HuH-7.5 (cell line): ENCODE measurements at places on chromosomes 6 and 20.

DNA sequence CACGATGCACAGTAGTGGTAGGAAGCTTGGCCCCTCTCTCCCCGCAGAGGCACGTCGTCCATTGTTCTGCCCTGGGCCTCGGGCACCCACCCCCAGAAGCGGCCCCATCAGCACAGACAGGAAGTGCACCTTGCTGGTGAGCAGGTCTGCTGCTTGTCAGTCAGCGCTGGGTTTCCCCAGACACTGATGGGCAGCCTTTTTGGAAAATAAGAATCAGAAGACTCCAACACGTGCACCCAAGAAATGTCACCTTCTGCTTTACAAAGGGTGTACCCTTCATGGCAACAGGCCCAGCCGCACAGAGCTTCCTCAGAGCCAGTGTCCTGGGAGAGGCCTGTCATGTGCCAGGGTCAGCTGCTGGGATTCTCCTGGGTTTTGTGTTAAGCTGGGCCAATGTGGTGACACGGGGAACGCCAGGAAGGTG, 34.7 kb upstream of the IRF4 start:
- no peak for DNase-seq

DNA sequence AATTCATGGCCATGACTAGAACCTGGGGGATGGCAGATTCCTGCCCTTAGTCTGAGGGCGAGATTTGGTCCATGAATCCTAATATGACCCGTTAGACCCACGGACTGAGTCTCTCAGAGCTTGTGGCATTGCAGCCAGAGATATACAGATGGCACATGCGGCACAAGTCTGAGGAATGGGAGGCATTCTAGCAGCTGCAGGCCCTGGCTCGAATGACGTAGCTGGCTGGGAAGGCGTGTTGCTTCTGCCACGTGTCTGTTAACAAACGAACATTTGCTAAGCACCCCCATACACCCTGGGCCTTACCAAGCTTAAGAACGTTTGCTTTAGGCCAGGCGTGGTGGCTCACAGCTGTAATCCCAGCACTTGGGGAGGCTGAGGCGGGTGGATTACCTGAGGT, 68.0 kb downstream of the CD164 start:
- DNase-seq = no peak

DNA sequence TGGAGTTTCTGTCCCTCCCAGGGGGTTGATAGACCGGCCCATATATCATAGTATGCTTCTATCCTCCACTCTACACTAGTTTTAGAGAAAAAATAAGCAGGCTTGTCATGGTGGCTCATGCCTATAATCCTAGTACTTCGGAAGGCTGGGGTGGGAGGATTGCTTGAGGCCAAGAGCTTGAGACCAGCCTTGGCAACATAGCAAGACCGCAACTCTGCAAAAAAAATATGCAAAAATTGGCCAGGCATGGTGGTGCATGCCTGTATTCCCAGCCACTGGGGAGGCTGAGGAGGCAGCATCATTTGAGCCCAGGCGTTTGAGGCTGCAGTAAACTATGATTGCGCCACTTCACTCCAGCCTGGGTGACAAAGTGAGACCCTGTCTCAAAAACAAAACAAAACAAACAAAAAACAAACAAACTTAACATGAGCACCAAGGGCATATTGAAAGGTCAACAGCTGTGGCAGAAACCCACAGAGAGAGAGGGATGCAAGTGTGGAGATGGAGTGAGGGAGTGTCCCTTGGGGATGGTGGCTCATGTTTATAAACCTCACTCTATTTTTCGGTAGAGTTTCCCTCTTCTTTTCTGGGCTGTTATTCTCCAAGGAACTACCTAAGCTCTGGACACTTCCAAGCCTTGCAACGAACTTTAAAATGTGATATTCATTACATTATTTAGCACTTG, 24.1 kb downstream of the SLC24A3 start:
- no peak for DNase-seq

DNA sequence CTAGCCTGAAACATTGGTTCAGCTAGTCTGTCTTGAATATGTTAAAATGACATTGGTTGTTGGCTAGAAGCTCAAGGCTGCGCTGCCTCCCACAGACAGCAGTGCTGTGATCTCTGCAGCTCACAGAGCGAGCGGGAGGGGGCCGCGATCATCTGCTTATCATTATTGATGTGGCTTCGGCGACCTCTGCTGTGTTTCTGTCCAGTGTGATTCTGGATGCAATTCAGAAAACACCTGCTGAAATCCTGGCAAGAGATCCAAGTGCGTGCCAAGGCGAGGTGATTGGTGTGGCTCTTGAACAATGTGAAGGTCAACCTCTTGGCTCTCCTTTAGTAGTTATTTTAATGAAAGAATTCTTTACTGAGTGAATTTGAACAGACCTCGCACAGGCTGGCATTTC, 142.3 kb upstream of the SASH1 start:
- no peak for DNase-seq

- DNase-seq = no peak
These were observed 111.5 kb upstream of the CCN2 start for GRCh38 chr6:132062626-132063025.

- DNase-seq = no peak
These were observed 195.2 kb downstream of the LRFN2 start for GRCh38 chr6:40391851-40392517.

GRCh38 chr6:158290040-158290439, 22.2 kb upstream of the TULP4 start:
- no peak for DNase-seq

DNA sequence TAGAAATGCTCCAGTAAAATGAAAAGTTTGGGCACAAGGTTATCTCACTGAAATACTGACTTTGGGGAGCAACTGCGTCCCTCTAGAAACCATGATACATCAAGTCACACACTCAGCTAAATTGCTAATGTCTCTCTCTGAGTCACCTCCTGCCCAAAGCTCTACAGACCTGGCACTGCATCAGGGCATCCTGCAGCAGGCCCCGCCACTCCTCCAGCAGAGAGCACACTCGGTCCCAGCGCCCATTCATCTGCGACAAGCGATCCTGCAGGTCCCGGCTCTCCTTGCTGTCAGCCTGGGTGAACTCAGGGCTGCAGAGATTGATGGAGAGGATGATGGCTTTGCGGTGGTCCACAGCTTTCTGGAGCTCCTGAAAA, 329.0 kb downstream of the ESR1 start:
- DNase-seq = no peak

DNA sequence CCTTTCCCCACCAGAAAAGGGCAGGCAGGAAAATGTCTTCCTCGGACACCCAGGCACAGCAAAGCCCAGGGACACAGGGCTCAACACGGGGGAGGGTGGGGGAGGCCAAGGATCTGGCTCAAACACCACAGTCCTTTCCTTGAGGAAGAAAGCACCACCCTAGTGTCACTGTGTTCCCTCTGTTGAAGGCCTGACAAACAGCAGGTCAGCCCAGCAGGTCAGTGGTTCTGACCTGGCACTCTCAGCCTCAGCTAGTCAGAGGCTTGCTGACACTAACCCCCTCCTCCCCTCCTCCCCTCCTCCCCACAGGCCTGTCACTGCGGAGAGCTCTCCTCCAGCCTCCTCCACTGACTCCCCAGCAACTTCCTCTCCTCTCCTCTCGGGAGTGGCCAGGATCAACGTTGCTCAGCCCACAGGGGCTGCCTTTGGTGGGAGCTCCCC, 239.6 kb downstream of the LRFN2 start:
- no peak for DNase-seq
